Ascending aorta (tissue), 2 donors: ENCODE measurements at places on chromosomes 7 and 10. TPM values are rescaled to one million over a fixed set of nuclear protein-coding genes. Genes with fewer than 3 reads are reported as not detected.

HOXA1 gene
- not detected for total RNA-seq

TMEM176A gene
- total RNA-seq, result 31.5 TPM

RTKN2 gene
- not detected for total RNA-seq

LIPK gene
- total RNA-seq, result not detected

FAM13C gene
- total RNA-seq, result 10.7 TPM

- H3K36me3 ChIP-seq, result peaks cover 12% of the 10 kb centered on the region
- peaks cover 14% of the 10 kb centered on the region for H3K4me1 ChIP-seq
- peak overlapping the region; percentile 97 for H3K27ac ChIP-seq
These were observed 327 bp upstream of the FIS1 start for GRCh38 chr7:101245147-101245668.

DNA sequence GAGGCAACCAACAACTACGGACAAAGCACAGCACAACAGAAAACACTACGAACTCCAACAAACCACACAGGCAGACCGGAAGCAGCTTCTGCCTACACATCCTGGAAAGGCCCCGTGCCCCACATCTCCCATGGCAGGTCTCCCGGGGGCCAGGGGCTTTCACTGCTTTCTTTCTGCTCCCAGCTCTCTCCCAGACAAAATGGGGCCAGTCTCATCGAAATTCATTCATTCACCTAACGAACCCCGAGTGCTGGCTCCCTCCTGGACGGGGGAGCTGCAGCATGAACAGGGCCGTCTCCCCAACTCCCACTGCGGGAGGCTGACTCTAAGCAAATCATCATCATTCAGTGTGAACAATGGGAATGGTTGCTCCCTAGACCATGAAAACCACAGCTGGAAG lies 47.6 kb upstream of the NANOS1 start:
- H3K27me3 ChIP-seq, result no peaks in the 10 kb centered on the region
- no peak overlapping the region for H3K4me3 ChIP-seq
- no peaks in the 10 kb centered on the region for H3K4me1 ChIP-seq
- H3K36me3 ChIP-seq, result no peaks in the 10 kb centered on the region
- no peak overlapping the region for H3K27ac ChIP-seq

GRCh38 chr10:108411894-108412293 lies 1247.4 kb upstream of the SORCS1 start:
- DNase-seq, result no peak
- H3K27ac ChIP-seq, result no peak overlapping the region
- no peaks in the 10 kb centered on the region for H3K4me1 ChIP-seq
- no peak overlapping the region for H3K4me3 ChIP-seq
- H3K36me3 ChIP-seq, result no peaks in the 10 kb centered on the region

DNA sequence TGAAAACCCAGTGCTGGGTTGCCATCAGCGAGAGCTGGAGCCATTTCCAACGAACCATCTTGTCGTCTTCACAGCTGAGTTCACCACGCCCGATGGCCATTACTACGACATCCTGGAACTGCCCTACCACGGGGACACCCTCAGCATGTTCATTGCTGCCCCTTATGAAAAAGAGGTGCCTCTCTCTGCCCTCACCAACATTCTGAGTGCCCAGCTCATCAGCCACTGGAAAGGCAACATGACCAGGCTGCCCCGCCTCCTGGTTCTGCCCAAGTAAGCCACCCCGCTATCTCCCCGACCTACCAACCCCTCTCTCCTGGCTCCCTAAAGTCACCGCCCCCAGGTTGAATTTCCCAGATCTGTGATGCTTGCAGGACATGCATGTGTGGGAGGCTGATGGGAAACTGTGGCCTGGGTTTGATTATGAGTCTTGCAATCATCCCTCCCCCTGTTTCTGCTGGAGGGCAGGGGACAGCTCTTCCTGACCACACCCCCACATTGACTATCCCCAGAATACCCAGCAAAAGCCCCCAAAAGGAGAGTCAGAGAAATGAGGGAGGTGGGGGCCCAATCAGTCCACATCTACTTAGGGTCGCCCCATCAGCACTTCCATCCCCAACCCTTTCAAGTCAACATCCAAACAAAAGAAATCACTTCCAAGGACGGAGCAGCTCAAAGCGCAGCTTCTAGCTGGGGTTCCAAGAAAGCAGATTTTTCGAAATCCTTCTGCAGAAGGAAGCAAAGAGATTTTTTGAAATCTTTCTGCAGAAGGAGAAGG lies 6.9 kb downstream of the SERPINE1 start:
- H3K36me3 ChIP-seq, result peaks cover 55% of the 10 kb centered on the region
- H3K4me3 ChIP-seq, result no peak overlapping the region
- no peaks in the 10 kb centered on the region for H3K27me3 ChIP-seq
- H3K4me1 ChIP-seq, result peaks cover 6% of the 10 kb centered on the region

- no peak overlapping the region for H3K4me3 ChIP-seq
- no peak overlapping the region for H3K27ac ChIP-seq
- H3K36me3 ChIP-seq, result no peaks in the 10 kb centered on the region
- no peaks in the 10 kb centered on the region for H3K27me3 ChIP-seq
These were observed 38.8 kb downstream of the RAMP3 start for GRCh38 chr7:45196374-45196773.

GRCh38 chr7:123639631-123640030 lies 16.0 kb upstream of the LMOD2 start:
- no peaks in the 10 kb centered on the region for H3K27me3 ChIP-seq
- DNase-seq, result no peak
- no peaks in the 10 kb centered on the region for H3K36me3 ChIP-seq
- no peak overlapping the region for H3K4me3 ChIP-seq

DNA sequence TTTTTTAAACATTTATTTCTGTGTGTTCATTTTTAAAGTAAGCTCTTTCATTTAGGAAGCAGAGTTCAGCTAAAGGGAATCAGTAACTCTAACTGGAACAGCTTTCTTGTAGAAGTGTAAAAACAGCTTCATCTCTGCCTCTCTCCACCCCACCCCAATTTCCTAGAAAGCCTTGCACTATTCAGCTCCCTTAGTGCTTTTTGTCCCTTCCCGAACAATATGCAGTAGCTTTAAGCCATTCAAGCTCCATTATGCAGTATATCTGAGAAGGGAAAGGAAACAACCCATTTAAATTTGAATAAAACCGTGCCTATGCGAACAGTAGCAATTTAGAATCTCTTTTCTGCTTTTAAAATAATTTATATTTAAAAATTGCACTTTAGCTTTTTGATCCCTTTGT lies 134.5 kb downstream of the TRIL start:
- no peak for DNase-seq

- H3K36me3 ChIP-seq, result no peaks in the 10 kb centered on the region
- H3K27me3 ChIP-seq, result no peaks in the 10 kb centered on the region
- H3K4me3 ChIP-seq, result peak overlapping the region; percentile 97
- peak; percentile 74 for DNase-seq
- H3K27ac ChIP-seq, result peak overlapping the region; percentile 99
- H3K4me1 ChIP-seq, result peaks cover 15% of the 10 kb centered on the region
These were observed 523 bp downstream of the PURB start for GRCh38 chr7:44884621-44885393.

DNA sequence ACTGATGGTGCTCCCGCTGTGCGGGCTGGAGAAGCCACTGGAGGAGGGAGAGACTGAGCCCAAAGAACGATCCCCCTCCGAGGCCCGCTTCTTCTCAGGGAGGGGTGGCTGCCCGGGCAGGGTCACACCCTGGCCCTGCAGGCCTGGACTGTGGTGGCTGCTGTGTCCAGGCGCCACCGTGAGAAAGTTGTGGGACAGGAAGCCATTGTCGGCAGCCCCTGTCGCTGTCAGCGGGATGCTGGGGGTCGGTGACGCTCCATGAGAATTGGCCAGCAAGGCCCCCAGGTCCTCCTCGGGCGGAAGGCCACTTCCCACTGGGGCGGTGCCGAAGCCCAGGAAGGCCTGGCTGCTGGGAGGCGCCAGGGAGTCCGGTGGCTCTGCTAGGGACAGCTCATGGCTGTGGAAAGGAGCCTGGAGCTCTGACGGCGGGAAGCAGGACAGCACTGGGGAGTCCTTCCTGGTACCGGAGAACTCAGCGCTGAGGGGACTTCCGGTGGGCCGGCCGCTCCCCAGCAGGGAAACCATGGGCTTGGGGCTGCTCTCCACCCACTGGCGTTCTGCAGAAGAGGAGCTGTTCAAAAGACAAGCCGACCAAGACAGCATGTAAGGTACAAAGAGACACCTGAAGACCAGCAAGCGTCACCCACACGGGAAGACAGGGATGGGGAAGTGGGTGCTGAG lies 278.8 kb downstream of the TNS3 start:
- peak overlapping the region; percentile 39 for H3K27ac ChIP-seq
- H3K27me3 ChIP-seq, result no peaks in the 10 kb centered on the region
- H3K36me3 ChIP-seq, result peaks cover 58% of the 10 kb centered on the region
- no peak for DNase-seq

DNA sequence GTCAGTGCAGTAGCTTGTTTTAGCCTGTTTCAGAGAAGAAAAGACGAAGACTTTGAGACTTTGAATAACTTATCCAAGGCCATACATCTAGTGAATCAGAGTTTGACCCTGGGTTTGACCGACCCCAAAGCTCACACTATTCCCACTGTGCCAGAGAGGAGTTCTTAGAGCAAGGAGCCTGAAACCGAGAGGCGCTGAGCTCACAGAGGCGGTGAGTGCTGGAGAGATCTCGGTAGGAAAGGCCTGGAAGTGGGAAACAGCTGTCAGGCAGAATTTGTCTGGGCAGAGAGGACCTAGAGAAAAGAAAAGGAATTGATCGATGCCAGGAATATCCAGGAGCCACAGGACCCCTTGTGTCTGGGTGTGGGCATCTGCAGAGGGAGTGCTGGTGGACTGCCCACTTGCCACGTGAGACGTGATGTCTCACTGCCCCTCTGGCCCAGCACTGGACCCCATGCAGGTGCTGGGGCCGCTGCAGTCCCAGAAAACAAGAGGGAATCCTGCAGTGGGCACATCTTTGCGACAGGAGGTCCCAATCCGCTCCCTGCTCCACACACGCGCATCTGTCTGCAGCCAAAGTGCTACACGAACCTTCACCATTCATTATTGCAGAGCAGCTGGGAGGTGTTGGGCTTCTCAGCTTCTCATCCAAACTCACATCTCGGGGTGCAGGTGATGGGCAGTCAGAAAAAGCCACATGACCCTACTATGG lies 6.2 kb downstream of the CALML3 start:
- peak; percentile 56 for DNase-seq
- no peaks in the 10 kb centered on the region for H3K27me3 ChIP-seq
- H3K4me1 ChIP-seq, result peaks cover 9% of the 10 kb centered on the region
- no peaks in the 10 kb centered on the region for H3K36me3 ChIP-seq

DNA sequence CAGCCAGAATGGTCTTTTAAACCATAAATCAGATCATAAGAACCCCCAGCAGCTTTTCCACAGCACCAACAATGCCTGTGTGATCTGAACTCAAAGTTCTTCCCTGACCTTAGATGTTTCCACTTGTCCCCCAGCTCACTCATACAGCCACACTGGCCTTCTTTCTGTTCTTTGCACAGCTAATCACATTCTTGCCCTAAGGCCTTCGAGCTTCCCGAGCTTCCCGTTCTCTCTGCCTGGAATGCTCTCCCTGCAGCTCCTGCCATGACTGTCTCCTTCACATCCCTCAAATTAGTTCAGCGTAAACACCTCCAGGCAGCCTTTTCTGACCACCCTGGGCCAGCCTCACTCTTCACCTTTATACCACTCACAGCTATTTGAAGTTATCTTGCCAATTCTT lies 166.8 kb upstream of the NFE2L3 start:
- H3K4me1 ChIP-seq, result no peaks in the 10 kb centered on the region
- H3K36me3 ChIP-seq, result no peaks in the 10 kb centered on the region
- H3K27ac ChIP-seq, result no peak overlapping the region
- H3K27me3 ChIP-seq, result no peaks in the 10 kb centered on the region
- no peak for DNase-seq
- H3K4me3 ChIP-seq, result no peak overlapping the region
